Thoracic aorta (tissue), 2 donors: ENCODE measurements at places on chromosomes 12 and 14.

GRCh38 chr12:27279826-27280225 lies 35.7 kb downstream of the STK38L start:
- no peak for DNase-seq

- no peak for DNase-seq
These were observed 206.1 kb downstream of the PCNX1 start for GRCh38 chr14:71113376-71113775.

- no peak for DNase-seq
These were observed 21.6 kb downstream of the DAD1 start for GRCh38 chr14:22567437-22567836.

- DNase-seq, result no peak
These were observed 22.6 kb downstream of the SUDS3 start for GRCh38 chr12:118398940-118399339.
